CD4-positive, CD25-positive, alpha-beta regulatory T cell (primary cell): ENCODE measurements at places on chromosomes 4 and X.

DNA sequence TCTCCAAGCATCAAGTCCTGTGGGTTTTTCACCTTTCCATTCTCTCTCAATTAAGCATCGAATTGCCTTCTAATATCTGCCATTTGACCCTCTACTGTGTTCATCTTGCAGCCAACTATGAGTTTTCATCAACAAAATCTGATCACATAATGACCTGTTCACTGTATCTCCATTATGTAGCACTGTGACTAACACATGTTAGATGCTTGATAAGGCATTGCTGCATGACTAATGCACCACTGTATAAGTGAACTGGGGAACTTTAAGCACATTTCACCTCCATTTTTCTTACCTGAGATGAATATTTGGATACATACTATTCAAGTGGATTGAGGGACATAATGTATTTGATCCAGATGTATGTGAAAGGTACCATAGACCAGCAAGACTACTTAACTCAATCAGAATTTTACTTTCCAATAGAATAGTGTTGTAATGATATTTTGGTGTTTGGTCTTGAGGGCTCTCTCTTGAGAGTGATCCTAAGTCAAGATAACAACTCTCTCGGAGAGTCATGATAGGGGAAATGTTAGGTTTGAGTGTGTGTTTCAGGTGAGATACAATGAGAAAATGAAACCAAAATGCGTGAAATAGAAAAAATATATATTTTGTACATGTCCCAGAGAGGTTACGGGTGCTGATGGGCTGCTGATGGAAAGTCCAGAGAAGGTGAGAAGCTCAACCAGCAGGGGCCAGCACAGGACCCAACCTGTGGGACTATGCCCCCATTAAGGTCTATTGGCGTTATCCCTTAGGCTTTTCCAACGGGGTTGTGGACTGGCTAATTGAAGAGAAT is 60.2 kb upstream of the HS3ST1 start:
- DNase-seq, result no peak

DNA sequence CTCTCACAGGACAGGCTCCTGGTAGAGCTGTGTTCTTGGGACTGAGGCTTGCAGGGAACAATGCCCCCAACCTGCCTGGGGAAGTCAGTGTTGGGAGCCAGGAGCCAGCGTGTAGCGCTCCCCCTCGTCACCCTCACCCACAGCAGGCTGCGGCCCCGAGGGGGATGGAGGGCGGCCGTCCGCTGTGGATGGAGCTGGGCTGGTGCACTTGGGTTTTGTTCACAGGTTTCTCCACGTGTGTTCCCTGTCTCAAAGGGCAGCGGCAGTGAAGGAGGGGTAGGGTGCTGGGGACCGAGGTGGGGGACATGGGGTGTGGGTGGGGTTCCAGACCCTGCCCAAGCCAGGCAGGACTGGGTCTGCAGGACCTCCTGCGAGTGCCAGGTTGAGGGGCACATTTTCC is 69.1 kb downstream of the RGS12 start:
- DNase-seq, result no peak

DNA sequence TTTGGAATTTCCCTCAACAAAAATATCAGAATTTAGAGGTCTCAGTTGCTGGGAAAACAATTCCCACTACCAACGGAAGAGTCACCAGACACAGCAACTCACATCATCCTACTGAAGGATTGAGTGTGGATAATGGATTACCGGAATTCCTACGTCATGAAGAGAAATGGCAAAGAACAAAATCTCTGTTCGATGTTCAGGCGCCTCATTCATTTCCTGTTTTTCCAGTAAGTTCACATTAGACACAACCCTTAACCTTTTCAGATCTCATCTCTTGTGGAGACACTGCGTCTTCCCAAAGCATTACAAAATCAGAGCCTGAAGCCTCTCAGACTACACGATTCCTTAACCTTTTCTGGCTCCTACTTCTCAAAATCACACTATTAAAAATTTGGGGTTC is 58.5 kb upstream of the CPEB2 start:
- DNase-seq, result no peak

- DNase-seq, result no peak
Observed at GRCh38 chrX:103531002-103531401, 11.7 kb upstream of the RAB40A start.

GRCh38 chr4:184957446-184958115 is 60.7 kb upstream of the HELT start:
- no peak for DNase-seq

DNA sequence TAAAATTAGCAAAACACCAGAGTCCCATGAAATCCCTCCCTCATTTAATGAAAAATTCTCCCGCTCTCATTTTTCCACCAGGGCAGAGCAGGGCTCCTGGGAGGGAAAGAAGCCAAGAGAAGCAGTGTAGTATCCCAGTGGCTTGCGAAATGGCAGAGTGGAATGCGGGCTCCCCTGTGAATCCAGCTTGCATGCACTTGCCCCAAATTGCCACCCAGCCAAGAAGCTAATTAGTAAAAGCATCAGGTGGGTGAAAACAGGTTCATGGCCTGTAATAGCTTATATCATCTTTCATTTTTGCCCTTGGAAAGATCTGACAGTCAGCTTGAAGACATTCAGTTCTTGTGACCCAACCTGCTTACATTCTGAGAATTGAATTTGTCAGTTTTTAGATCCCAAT is 10.1 kb downstream of the AMOT start:
- no peak for DNase-seq

- DNase-seq, result no peak
Observed at GRCh38 chr4:40369437-40370274, 34.5 kb downstream of the CHRNA9 start.

- DNase-seq, result no peak
Observed at GRCh38 chr4:128853741-128854140, 44.2 kb downstream of the JADE1 start.

GRCh38 chr4:72564184-72564583 is 4.8 kb downstream of the ADAMTS3 start:
- DNase-seq, result no peak

DNA sequence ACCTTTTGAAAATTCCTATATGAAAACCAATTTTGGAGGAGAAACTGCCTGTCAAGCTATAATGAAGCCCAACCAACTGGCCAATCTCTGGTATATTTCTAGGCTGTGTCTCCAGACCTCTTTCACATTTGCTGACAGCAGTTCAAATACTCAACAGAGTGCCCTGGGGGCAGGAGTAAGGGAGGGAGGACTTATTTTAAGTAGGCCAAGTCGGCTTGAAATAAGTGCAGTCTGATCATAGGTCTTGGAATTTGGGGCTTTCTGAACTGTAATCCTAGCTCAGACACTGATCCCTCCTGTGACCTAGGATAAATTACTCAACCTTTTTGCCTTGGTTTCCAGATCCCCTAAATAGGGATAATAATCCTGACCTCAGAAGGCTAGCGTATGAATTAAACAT is 59.4 kb upstream of the SLC7A11 start:
- DNase-seq, result no peak

GRCh38 chr4:172649143-172649542 is 519.5 kb upstream of the GALNT7 start:
- DNase-seq, result no peak

DNA sequence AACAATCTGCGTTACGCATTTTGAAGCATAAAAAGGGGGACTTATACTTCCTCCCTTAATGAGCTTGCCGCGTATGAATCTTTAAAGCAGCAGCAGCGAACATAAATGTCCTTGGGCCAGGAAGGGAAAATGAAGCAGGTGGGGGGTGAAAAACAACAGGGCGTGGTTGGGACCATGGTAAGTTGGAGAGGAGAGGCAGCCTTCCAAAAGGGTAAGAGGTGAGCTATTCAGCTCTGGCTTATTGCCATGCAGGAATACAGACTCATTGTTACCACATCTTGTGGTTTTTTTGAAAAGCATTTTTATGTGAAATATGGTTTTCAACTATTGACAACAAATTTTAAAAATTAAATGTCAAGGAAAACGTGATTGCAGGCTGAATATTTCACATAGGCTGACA is 710.7 kb upstream of the FAM241A start:
- no peak for DNase-seq

GRCh38 chrX:110425222-110426154 is 66.8 kb downstream of the RTL9 start:
- DNase-seq, result no peak

DNA sequence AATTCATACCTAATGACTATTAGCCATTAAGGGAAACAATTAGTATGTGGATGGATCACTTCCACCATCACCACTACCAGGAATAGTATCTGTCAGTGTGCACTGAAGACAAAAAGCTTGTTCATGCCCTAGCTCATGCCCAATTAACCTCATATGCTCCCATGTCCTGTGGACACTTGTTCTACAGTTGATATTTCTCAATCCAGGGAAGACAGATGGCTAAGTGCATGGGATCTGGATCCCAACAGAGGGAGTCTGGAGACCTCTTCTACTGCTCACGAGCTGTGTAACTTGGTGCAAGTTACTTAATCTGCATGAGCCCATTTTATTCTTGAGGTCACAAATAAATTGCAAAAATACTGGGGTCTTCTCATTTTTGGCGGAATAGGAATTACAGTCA is 23.7 kb downstream of the AMOT start:
- DNase-seq, result no peak

- DNase-seq, result no peak
Observed at GRCh38 chr4:126661194-126661593, 971.6 kb upstream of the INTU start.

DNA sequence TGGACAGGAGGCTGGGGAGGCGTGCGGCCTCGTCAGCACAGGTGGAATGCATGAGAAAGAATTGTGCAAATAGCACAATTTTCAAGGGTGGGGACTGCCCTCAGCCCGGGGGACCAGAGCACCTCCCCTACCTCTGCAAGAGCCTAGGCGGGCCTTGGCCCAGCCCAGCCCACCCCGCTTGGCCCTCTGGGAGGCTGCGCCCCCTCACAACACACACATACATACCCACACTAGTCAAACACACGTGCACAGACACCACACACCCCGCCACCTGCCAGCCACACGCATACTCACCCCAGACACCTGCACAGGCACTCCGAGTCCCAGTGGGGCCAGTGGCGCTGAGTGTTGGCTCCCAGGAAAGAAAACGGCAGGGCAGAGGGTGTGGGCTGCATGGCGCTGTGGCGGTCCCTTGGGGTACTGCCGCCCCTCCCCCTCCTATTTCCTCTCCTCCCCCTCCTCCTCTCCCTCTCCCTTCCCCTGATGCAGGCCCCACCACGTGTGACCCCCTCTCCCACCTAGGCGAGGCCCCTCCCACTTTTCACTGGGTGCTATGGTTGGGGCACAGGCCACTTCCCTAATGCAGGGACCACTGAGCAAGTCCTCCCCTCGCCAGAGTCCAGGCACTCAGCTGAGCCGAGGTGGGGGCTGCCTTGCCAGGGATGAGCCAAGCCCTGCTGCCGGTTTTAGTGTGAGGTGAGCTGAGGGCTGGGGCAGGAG is 84.5 kb downstream of the FAM53A start:
- no peak for DNase-seq

DNA sequence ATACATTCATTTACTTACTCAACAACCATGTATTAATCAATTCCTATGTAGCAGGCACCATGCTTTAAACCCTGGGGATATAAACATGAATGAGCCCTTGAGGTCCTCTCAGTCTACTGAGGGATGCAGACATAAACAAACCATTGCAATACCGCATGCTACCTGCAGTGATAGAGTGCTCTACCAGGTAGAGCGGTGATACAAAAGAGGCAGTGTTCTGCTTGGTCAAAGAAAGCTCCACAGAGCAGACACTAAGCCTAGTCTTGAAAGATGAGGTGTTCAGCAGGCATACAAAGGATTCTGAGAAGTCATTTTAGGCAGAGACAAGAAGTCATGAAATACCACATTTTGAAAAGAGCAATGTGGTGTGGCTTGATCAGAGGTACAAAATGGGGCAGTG is 26.9 kb upstream of the AMOT start:
- no peak for DNase-seq

DNA sequence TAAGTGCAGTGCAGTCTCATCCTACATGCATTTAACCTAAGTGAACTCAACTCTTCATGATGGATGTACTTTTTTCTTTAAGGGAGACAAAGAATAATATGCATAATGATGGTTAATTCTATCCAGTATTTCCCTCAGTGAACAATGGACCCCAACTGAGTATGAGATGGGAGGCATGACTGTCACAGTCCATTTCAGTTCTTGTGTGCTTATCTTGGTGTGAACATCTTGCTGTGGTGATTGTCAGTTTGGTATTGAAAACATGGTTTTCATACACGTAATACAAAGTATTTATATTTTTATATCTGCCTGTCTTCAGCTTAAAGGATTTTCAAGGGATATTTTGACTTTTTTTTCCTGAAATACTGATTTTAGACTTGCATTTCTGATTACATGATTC is 72.0 kb upstream of the NDUFC1 start:
- DNase-seq, result no peak

DNA sequence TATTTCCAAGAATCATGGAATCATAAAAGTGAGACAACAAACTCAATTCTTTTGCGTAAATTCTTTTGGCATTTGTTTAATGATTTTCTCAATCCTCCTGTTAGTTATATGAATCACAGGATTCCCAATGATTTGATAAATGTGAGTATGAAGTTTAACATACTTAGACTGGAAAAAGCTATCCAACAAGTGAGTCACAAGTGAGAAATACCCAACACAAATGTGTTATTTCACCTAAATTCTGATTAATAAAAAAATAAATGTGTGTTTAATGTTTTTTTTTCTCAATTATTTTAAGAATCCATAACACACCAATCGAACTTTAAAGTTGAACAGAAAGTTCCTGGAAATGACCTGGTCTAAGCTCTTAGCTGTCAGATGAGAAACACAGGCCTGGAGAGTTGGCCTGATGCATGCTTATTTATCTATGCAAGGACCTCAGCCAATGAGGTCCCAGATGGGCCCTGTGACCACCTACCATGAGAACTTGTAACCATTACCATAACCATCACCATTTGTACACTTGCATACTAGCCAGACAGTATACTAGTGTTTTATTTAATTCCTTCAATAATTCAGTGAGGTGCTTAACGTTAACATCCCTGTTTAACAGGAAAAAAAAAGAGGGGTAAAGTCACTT is 386.7 kb downstream of the SPRY1 start:
- DNase-seq, result no peak

DNA sequence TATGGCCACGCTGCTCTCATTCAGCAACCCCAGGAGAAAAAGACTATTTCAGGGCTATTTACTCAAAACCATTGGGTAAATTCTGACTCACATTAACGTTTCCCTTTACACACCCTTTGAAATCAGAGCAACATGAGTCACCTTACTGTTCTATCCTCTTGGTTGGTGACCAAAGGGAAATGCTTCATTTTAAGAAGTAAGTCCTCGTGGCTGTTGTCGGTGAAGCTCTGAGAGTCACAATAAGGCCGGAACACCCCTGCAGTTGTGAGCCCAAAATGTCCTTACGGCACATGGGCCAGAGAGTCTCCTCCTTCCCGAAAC is 56.3 kb upstream of the SPRY1 start:
- no peak for DNase-seq
